Cortex of kidney (tissue), 1 donor: ENCODE measurements at places on chromosomes 5 and 9.

- DNase-seq: no peak
Observed at GRCh38 chr5:140322751-140323731, 20.1 kb upstream of the PFDN1 start.

DNA sequence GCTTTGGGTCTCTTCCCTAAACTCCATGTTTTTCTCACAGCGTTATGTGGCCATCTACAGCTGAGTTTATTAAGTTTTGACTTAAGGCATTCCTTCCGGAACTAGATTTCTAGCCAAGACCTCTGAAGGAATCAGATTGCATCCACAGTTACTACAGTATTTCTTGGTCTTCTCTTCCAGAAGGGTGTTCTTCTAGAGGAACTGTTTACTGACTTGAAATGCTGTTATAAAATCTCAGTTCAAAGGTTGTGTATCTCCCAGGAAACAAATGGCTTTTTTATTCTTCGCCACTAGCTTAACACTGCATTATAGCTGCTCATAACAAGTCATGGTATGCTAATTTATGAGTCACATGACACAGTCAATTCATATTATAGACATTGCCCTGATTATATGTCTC, 55.3 kb upstream of the RAD23B start:
- no peak for DNase-seq

DNA sequence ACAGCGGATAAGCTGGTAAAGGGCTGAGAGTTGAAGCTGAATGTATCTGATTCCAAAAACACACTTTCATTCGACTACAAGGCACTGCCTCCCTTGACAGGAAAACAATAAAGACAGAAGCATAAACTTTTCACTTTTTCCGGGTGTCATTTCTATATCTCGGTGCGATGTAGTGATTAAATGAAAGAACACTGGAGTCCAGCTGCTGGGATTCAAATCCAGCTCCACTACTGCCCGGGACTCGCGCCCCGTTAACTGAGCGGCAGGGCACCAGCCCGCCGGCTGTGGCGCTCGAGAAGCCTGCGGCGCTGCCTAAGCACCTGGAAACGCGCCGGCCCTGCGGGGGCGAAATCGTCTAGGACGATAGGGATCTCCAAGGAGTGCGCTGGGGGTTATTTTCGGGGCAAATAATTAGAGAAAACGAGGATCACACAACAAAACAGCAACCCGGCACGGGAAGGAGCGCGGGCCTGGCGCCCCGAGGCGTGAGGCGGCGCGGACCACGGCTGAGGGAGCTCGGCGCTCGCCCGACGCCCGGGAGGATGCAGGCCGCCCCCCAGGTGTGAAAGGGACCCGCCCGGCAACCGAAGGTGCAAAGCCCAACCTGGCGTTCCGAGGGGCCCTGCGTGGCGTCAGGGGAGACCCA, 837 bp downstream of the UIMC1 start:
- no peak for DNase-seq

DNA sequence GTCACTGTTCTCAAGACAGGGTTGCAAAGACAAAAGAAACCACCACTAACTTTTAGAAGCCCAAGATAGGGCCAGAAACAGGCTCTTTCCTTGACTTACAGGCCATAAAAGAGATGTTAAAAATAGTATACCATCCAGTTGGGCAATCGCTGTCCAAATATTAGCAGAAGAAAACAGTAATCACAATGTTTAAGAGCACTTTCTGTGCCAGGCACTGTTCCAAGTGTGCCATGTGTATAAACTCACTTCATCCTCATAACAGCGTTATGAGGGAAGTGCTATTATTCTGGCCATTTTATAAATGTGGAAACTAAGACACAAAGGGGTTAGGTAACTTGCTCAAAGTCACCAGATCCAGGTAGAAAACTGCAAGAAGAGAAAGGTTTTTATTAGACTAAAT, 111.7 kb downstream of the KCNN2 start:
- no peak for DNase-seq

DNA sequence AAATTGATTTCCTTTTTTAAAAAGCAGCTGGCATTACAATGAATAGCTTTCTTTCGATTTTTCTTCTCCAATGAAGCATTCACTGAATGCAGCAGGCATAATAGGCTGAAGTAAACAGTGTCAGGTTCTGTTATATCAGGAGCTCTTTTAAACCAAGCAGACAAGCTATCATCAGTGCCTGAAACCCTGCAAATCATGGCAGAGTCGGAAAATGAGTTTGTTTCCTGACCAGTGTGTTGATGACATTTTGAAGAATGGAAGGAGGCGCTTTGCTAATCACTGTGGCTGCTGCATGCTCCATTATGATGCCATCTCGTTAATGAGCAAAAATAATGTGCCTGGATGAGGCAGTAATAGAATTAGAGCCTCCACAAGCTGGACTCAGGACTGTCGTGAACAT, 284.5 kb downstream of the ZNF608 start:
- DNase-seq: no peak

- DNase-seq: no peak
Observed at GRCh38 chr5:178194026-178194425, 6.9 kb upstream of the GMCL2 start.

DNA sequence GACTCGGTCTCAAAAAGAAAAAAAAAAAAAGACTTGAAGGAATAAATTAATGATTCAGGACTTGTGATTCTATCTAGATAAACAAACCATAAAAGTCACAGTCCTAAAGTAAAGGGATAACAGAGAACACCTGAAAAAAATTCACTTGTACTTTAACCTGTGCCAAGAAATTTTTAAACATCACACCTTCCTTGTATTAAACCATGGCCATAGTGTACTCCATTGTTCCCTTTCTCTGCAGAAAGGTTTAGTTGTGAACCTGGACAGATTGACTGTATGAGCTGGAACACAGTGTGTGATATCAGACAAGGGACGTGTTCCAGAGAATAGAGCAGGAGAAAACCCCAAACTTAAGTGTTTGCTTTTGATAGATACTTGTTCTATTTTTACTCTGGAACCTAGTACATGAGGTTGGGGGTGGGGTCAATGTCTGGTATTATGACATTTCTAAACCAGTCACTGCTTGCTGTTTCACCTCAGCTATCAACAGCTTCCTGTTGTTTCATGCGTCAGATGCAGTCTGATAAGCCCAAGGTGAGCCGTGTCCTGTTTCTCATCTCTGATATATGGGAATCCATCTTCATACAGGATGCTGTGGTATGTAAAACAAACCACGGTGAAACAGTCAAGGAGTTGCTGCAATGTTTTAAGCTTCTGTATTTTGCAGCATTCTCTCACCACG, 62.5 kb upstream of the ITGA1 start:
- DNase-seq: no peak

- DNase-seq: no peak
Observed at GRCh38 chr9:123927625-123928532, 2.0 kb downstream of the DENND1A start.

DNA sequence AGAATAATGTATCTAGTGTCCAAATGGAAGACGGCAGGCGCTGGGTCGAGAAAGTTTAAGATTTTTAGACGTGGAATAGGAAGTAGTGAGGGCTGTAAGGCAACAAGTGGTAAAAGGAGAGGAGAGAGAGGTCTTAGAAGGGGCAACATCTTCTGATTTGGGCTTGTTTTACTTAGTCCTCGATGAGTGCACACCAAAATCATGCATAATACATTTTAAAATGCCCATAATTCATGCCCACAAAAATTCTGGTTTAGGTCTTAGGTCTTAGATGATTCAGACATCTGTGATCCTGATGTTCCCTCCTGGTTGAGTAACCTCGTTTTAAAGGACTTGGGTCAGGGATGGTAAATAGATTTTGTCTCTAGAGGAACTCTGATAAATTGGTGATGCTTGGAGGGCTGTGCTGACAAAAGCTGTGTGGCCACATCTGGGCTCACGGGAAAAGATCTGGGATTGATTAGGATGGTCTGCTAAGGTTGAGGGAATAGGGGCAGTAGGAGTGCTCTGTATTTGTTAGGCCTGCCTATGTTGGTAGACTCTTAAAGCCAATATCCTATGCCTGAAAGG, 476.3 kb downstream of the CCDC171 start:
- no peak for DNase-seq

GRCh38 chr9:137028263-137029057, 423 bp upstream of the ABCA2 start:
- DNase-seq: no peak

DNA sequence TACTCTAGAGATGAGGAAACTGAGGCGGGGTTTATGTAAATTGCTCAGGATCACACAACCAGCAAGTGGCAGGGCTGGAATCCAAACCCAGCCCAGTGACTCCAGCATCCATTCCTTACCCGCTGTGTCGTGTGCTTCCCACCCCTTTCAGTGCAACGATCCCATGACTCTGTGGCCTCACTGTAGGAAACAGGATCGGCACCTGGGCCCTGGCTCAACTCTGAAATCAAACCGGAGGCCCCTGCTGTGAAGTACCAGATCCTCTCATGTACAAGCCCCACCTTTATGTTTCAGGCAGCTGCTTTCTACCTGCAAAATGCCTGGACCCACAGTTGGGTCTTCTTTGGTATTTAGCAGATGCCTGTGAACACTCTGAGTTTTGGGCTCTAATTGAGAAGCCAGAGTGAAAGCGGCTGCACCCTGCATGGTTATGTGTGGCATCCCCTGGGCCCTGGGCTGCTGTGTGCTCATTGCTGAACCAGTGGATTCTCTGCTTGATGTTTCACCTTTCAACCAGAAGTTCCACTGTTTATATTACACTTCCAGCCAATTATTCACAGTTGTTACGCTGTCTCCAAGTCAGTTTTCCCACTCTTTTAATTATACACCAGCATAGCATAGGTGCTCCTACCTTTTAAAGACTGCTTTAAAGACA, 36.7 kb downstream of the ABLIM3 start:
- DNase-seq: no peak

DNA sequence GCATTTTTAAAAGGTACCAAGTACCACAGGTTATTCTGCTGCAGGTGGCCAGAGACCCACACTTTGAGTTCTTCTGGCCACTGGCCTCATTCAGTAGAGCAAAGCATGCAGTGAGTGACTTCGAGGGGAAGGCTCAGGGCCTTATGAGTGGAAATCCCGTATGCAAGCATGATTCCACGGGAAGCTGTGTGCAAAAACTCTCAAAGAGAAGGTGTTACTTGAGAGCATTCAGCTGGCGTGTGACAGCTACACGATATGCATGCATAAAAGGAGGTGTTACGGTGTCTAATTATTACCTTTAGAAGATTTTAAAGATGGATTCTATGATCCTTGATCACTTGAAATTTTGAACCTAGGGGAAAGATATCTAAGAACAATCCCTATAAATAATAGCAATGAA, 160.3 kb downstream of the ENC1 start:
- no peak for DNase-seq

- no peak for DNase-seq
Observed at GRCh38 chr5:159616952-159617351, 286.7 kb upstream of the IL12B start.

GRCh38 chr5:88892669-88893068, 9.7 kb upstream of the MEF2C start:
- no peak for DNase-seq

DNA sequence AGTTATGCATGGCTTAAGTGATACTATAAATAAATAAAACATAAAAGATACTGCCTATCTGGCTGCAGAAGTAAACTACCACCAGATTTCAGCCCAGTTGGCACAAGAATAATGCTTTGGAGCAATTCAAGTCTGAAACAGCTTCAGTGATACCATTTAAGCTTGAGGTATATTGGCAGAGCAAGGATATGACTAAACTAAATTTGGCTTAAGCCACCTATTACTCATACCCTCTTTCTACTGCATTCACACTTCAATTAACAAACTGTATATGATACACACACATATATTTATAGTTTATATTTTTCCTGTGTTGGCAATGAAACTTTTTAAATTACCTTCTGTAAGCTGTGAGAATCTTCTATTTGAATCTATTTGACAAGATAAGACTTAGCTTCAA, 431.9 kb downstream of the ANXA1 start:
- no peak for DNase-seq

DNA sequence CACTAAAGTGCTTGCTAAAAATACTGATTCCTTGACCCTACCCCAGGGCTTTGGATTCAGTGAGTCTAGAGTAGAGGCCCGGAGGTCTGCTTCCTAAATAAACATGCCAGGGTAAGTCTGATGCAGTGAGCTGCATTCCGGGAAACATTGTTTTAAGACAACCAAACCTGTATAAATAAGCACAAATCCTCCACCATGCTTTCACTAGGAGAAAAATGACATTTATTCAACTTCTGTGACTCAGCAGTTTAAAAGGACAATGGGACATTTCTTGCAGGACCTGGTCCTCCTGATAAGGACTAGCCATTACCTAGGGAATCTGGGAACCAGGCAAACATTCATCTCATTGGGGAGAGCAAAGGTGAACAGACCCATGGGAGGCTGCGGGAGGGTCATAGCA, 335.3 kb downstream of the MLLT3 start:
- DNase-seq: no peak

DNA sequence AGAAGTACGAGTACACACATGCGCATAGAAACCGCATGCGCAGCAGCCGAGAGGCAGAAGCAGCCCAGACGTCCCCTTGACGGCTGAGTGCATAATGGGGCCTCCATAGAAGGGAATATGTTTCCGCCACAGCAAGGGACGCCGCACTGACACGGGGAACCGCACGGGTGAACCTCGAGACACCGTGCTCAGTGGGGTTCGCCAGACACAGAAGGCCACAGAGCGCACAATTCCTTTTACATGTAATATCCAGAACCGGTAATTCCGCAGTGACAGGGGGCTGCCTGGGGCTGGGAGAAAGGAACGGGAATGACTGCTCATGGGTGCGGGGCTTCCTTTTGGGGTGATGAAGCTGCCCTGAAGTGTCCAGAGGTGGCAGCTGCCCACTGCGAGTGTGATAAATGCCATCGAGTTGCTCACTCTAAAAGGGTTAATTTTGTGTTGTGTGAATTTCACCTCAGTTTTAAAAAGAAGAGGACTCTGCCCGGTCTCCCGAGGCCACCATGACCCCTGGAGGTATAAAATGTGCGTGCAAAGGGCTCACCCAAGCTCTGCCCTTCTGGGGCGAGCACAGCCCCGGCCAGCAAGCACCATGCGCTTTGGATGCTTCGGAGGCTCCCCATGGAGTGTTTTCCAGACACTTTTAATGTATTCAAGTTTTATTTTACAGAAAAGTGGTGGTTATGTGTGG, 29.7 kb downstream of the MRPL36 start:
- no peak for DNase-seq

- DNase-seq: no peak
Observed at GRCh38 chr5:72244862-72245371, 75.1 kb downstream of the MRPS27 start.

DNA sequence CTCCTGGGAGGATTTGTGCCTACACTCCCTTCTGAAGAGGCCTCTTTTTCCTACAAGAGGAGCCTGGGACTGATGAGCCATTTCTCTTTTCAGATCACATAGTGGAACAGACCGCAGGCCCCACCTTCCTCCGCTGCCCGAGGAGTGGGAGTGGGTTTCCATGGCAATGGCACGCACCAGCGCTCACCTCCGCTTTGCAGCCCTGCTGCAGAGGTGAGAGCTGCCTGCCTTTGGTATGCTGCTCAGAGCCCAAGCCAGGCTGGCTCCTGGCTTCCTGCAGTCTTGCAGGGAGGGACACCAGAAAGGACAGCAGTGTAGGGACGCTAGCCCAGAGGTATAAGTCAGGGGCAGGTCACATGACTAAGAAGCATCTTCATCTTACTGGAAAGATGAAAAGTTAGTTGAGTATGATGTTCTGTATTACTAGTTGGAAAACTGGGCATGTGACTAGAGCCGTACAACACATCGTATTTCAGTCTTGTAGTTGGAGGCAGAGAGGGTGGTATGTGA, 12.4 kb downstream of the PTTG1 start:
- DNase-seq: no peak

- DNase-seq: no peak
Observed at GRCh38 chr5:175728885-175729828, 71.3 kb downstream of the HRH2 start.

GRCh38 chr9:107177243-107177839, 105.7 kb upstream of the RAD23B start:
- no peak for DNase-seq
